ENCODE measurements at places on chromosomes 6 and 20.

DNA sequence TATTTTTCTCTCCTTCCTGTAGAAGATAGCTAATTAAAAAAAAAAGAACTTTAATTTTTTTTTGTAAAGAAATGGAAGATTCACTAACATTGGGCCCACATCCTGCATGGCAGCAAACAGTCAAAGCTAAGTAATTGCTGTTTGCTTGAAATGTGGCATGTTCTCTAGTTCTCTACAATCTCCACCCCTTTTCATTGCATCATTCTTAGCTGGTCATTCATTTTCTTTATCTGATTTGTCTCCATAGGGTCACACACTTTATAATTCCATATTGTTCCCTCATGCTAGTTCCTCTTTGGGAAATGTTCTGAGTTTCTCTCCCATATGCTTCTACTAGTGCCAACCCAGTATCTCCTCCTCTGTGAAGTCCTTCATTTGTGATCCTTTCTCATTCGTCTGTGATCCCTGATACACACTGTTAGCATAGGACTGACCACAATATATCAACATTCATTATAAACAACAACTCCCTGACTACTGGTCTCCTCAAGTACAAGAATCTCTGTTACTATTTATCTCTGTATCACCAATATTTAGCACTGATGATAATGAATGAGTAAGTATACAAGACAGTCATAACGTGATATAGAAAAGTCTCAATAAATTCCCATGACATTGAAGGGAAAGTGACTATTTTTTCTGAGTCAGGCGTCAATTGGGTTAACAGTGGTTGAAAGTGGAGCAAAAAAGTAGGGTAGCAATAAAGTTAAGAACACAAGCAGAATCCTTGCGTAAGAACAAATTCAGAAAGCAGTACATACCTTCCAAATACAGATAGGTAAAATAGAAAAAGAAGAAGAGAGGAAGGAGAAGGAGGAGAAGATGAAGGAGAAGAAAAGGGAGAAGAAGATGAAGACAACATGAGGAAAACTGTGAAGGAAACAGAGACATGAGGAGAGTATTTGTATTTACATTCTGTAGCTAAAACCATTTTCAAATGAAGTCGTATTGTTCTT is 33.2 kb upstream of the MYB start:
- no peak for DNase-seq

DNA sequence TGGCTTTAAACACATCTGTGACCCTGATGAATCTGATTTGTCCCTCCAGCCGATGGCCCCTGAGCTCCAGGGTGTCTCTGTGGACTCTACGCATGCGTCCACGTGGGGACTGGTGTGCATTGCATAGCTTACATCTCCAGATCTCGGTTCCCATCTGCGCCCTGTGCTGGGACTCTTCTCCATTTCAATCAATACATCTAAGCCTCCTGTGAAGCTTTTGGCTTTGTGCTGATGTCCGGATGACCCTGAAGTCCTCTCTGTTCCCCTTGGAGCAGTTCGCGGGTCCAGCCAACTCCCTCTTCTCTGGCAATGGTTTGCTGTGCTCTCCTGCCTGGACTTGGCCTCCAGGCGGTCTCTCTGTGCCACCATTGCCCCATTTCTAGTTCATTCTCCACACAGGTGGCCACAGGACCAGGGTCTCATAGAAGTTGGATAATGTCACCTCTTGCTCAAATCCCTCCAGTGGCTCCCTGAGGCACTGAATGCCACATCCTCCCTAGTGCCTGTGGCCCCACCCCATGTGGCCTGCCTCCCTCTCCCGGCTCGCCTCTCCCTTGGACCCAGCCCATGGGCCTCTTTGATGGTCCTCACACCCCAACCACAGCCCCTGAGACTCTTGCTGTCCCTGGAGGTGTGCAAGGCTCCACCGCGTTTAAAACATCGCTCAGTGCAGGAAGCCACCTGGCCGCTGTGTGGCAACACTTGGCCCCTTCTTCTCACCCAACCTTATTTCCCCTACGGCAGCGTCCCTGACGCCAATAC is 155.4 kb downstream of the SYCP2 start:
- no peak for DNase-seq

DNA sequence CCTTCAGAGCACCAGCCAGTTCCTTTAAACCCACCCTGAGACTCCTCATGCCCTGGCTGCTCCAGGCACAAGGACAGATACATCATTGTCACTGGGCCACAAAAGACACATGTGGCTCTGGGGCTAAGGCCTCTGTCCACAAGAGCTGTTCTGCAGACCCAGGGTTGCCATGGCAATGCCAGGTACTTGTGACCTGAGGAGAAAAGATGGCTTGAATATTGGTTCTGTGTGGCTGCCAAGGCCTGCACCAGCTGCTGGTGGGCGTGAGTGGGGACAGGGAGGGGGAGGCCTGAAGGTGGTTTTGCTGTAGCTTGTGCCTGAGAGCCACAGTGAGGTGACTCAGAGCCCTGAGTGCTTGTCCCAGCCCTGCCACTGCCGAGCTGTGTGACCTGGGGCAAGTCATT is 31.8 kb downstream of the SAYSD1 start:
- DNase-seq: no peak

- no peak for DNase-seq
Observed at GRCh38 chr20:40938020-40938419, 90.6 kb upstream of the TOP1 start.

- no peak for DNase-seq
Observed at GRCh38 chr6:158471339-158471738, 88.6 kb upstream of the TMEM181 start.

GRCh38 chr6:164183556-164184123 is 769.1 kb downstream of the QKI start:
- no peak for DNase-seq

DNA sequence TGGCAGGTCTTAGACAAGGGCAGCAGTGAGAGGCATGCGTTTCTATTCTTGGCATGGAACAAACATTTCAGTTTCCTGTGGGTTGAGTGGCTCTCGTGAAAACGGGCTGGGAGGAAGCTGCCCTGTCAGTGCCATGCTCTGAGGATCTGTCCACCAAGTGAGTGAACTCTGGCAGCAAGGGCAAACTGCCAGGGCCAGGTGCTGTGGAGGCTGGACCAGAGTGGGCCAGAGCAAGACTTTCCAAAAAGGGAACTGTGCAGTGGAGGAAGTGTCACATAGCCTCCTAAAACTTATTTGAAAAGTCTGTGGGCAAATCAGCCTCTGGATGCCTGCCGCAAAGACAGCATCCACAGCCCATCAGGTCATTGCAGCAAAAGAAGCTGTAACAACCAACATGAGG is 44.2 kb upstream of the TAB2 start:
- DNase-seq: no peak

- DNase-seq: no peak
Observed at GRCh38 chr20:41161886-41162285, 24.5 kb downstream of the PLCG1 start.

DNA sequence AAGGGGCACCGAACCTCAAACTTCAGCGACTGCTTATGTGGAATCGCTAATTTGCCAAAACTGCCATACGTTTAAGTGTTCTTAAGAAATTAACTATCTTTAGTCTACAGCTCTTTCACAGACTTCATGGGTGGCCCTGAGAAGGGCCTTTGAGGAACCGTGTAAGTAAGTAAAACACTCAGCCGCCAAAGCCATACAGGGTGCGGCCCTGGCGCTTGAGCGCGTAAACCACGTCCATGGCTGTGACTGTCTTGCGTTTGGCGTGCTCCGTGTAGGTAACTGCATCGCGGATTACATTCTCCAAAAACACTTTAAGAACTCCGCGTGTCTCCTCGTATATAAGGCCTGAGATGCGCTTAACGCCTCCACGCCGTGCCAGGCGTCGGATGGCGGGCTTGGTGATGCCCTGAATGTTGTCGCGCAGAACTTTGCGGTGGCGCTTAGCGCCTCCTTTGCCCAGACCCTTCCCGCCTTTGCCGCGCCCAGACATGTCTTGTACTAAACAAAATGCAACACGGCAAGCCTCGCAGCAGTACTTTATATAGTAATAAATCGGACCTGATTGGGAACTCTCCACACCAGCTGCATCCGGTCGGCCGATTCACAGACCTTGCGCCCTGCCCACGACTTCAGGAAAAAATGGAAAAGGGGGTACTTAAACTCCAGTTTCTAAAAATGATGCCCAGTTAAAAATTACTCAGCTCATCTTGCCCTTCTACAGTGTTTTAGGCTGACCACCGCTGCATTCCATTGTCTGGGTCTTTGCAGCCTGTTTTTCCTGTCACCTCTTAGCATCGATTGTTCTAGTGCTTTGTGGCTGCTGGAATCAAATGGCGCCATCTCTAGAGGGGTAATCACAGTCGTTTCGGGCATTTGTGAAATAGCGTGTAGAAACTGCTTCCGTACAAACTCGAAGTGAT is 38.9 kb downstream of the OR2B2 start:
- peak; percentile 90 for DNase-seq

- DNase-seq: no peak
Observed at GRCh38 chr6:152277826-152278329, 359.3 kb downstream of the SYNE1 start.

GRCh38 chr6:9168669-9169068 is 733.3 kb upstream of the SLC35B3 start:
- no peak for DNase-seq

GRCh38 chr6:153624528-153624927 is 414.5 kb upstream of the OPRM1 start:
- DNase-seq: no peak

- DNase-seq: no peak
Observed at GRCh38 chr20:9075264-9076095, 6.6 kb downstream of the PLCB4 start.

DNA sequence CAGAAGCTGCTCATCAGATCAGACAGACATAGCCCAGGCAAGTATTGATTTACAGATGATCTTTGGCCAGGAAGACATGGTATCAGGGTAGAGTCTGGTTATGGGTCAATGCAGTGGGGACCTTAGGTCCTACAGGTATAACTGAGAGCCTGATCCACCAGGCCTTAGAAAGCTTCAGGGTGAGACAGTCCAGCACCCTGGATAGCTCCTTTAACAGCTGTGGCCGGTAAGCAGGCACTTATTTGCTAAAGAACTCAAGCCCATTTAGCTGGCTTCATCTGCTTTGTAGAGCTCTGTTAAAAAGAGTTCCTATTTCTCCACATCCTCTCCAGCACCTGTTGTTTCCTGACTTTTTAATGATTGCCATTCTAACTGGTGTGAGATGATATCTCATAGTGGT is 39.6 kb downstream of the ESR1 start:
- DNase-seq: peak; percentile 67

GRCh38 chr6:50720623-50721022 is 7.3 kb downstream of the TFAP2D start:
- no peak for DNase-seq

- no peak for DNase-seq
Observed at GRCh38 chr20:38133680-38134426, 31.2 kb downstream of the TGM2 start.

DNA sequence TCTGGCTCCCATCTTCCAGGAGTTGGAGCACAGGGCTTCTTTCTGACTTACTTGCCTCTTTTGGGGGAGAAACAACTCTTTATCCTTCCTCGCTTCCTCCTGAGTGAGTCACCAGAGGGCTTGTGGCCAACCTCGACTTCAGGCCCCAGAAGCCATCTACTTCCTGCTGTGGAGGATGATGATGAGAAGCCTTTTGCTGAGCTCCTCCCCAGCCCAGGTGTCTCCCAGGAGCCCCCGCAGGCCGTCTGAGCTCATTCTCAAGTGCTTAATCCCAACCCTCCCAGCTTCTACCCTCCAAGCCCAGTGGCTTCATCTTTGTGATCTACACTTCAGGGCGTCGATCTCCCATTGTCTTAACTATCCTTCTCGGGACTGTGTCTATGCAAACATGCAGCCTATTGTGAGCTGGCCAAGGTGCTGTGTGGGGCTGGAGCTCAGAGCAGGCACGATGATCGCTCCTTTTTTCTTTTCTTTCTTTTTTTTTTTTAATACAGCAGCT is 27.9 kb downstream of the SDCBP2 start:
- DNase-seq: peak; percentile 74

DNA sequence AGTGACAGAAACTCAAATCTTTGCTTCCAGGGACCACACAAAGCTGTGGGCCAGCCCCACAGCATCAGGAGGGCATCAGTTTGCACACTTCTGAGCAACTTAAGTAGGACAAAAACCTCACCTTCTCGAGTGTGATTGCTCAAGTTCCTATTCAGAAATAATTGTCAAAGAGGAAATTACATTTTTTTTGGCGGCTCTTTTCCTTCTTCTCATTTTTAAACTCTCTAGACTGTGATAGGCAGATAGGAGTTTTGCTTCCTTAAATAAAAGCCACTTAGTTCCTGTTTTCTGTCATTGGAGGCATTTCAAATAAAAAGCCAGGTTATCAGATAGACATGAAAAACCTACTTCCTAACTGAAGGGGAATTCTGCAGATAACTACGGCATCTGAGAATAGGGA is 11.2 kb upstream of the TAGAP start:
- DNase-seq: no peak

GRCh38 chr20:39038495-39038894 is 76.4 kb downstream of the DHX35 start:
- DNase-seq: no peak

- peak; percentile 74 for DNase-seq
Observed at GRCh38 chr6:142940487-142940886, 4.5 kb downstream of the HIVEP2 start.

DNA sequence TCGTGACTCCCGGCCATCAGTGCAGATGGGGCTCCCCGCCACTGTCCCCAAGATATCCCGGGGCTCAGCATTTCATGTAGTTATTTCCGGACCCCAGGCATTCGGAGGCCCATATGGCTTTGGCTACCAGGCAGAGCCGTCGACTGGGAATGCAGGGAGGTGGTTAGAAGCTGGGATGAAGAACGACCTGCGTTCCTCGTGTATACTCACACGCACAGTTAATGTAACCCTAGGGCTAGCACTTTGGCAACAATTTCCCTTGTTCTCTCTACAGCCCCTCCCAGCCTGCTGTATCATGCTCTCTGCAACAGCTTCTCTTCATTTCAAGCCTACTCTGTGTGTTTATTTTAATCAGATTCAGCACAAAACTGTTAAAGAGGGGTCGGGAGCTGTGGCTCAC is 240.4 kb downstream of the MYLK4 start:
- no peak for DNase-seq

DNA sequence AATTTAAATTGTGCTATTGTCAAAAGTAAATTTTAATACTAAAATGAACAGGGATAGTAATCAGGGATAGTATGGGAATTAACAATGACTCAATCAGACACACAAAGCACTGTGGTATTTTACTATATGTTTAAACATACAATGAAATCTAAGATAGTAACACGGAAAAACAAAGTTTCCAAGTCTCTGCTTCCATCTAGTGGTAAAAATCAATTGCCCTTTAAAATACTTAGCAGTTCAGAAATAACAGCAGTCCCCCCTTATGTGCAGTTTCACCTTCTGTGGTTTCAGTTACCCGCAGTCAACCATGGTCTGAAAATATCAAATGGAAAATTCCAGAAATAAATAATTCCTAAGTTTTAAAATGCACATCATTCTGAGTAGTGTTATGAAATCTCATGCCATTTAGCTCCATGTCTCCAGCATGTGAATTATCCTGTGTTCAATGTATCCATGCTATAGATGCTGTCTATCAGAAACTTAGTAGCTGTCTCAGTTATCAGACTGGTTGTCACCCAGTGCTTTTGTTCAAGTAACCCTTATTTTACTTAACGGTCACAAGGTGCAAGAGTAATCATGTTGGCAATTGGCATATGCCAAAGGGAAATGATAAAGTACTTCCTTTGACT is 58.5 kb downstream of the AHI1 start:
- peak; percentile 29 for DNase-seq

Data from cardiac fibroblast (primary cell).